ENCODE measurements at places on chromosomes 7 and 10.

GRCh38 chr7:150668472-150668911 lies 17.0 kb upstream of the GIMAP2 start:
- DNase-seq: no peak

DNA sequence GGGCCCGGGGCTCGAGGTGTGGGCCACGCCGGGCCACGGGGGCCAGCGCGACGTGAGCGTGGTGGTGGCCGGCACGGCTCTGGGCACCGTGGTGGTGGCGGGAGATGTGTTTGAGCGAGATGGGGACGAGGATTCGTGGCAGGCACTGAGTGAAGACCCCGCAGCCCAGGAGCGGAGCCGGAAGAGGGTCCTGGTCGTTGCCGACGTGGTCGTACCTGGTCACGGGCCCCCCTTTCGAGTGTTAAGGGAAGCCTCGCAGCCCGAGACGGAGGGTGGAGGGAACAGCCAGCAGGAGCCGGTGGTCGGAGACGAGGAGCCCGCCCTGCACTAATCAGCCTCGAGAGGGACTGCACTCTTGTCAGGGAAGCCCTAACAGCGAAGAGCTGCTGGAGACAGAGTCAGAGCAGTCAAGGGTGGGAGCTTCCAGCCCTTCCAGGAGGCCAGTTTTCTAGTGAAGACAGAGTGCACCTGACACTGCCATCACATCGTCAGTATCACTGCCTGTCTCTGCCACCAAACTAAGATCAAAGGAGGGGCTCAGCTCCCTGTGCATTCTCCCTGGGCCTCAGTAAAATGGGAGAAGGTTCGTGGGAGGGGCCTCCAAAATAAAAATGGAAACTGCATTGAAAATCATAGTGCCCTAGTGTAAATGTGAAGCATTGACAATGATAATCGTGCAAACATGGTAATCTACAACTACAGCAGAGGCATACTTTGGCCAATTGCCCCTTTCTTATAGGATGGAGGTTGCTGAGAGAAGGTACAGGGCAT lies 1.3 kb downstream of the MBLAC1 start:
- peak; percentile 15 for DNase-seq

GRCh38 chr7:73964786-73965185 lies 63.2 kb upstream of the ELN start:
- DNase-seq: no peak

GRCh38 chr10:42722575-42722974 lies 60.0 kb upstream of the BMS1 start:
- DNase-seq: no peak

GRCh38 chr10:30822693-30823465 lies 193.3 kb upstream of the LYZL2 start:
- no peak for DNase-seq

DNA sequence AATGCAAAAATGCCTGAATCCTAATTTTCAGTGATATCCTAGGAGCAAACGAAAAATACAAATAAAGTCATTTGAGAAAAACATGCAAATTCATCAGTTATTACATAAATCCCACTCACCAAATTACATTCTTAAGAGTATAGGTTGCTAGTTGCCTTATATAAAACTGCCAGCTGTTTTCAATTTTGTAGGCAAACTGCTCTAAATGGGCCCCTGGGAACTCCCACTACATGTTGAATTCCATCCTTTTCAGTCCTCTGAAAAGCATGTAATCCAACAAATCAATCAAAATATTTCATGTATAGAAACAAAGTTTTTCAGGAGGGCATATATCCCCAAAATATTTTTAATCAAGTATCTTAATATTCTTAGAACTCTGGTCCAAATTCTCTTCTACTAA lies 2.1 kb upstream of the JMJD1C start:
- DNase-seq: peak; percentile 10

GRCh38 chr10:97396056-97396455 lies 5.1 kb downstream of the RRP12 start:
- no peak for DNase-seq

DNA sequence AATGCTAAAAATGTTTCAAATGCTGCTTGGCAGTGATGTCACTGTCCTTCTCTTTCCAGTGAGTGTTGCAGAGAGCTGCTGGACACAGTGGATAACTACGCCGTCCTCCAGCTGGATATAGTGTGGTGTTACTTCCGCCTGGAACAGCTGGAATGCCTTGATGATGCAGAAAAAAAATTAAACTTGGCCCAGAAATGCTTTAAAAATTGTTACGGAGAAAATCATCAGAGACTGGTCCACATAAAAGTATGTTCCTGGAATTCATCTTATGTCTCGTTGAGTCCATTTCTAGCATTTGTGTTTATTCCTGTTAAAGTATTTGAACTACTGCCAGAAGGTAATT lies 25.2 kb downstream of the NUB1 start:
- no peak for DNase-seq

All from HTR-8/SVneo (cell line).